Stimulated activated CD8-positive, alpha-beta memory T cell treated with anti-CD3 and anti-CD28 coated beads, Interleukin-4, amount 100 ng/mL, for 1 hour (primary cell): ENCODE measurements at places on chromosomes 7 and 10.

GRCh38 chr7:41918597-41918996 is 215.7 kb upstream of the INHBA start:
- DNase-seq, result no peak

DNA sequence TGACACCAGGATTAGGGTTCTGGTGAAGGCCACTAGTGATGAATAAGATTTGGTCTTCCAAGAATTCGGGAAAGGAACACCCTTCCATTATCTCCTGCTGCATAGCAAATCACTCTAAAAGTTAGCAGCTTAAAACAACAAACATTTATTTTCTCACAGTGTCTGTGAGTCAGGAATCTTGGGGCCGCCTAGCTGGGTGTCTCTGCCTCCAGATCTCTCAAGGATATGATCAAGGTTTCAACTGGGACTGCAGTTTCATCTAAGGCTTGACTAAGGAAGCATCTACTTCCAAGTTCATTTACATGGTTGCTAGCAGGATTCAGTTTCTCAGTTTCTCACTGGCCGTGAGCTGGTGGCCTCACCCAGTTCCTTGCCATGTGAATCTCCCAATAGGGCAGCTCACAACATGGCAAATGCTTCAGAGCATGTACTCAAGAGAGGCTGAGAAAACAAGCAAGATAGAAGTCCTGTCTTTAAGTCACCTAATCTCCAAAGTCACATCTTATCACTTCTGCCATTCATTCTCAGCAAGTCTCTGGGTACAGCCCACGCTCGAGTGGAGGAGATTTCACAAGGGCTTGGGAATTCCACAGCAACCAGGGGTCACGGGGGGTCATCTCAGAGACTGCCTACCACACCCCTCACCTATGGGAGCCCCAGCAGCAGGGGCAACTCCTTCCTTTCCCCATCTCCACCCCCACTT is 26.8 kb downstream of the TLX1 start:
- DNase-seq, result no peak

GRCh38 chr10:5775685-5776084 is 37.5 kb downstream of the GDI2 start:
- peak; percentile 40 for DNase-seq

- no peak for DNase-seq
These were observed 109.0 kb downstream of the EBF3 start for GRCh38 chr10:129854796-129855705.

- no peak for DNase-seq
These were observed 952 bp downstream of the DIP2C start for GRCh38 chr10:688312-689120.

- no peak for DNase-seq
These were observed 613 bp downstream of the USP6NL start for GRCh38 chr10:11610826-11611247.

DNA sequence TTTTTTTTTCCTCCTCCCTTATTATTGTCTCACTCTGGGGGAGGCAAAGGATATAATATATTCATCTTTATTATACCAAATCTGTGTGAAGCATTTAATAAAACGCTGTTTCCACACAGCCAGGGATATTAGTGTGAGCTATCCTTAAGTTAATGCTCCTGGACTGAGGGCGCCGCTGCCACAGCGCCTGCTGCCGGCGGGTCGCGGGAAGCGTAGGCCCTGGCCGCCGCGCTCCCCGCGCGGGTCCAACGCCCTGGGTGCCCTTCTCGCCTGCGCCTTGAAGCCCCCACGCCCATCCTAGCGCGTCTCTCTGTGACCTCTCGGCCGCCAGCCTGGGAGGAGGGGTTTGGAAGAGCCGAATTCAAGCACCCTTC is 9.5 kb upstream of the LBX1 start:
- DNase-seq, result no peak

DNA sequence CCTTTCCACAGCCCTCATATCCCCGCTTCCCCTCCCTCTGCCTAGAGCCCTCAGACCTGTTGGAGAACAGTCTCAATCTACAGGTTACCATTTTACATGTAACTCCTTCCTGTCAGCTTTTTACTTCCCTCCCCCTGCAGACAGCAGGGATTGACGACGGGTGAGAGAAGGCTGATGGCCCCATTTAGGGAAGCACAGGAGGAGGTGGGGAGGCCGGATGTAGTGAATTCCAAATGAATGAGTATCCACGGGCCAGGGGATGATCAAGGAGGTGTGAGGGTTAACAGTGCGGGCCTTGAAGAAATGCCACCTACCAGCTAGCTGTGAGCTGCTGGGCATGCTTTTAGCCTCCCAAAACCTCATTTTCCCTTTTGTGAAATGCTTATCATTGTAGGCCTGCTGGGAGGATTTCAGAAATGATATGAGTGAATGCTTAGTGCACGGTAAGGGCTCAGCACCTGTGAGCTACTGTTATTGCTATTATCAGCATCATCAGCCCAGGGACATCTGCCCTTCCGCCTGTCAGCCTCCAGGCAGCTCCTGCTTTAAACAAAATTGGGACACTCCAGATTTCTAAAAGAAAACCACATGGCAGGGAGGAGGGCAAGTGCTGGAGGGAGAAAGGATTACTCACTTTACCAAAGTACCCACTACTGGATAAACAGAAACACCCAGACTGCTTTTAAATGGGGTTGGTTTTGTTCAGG is 6.5 kb upstream of the NANOS1 start:
- DNase-seq, result no peak

- no peak for DNase-seq
These were observed 116.0 kb downstream of the NPTX2 start for GRCh38 chr7:98733036-98733435.

DNA sequence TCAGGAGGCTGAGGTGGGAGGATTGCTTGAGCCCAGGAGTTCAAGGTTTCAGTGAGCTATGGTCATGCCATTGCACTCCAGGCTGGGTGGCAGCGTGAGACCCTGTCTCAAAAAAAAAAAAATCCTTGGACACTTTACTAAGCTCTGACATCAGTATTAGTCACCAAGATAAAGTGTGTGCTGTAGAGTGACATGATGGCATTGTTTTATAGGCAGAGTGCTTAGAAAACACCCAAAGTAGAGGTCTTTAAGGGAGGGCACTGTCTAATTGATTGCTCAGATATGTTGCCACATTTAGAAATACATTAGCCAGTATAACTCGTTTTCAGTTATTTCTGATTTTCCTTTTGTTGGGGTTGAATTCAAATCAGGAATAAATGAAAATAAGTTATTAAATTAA is 235.9 kb downstream of the REEP3 start:
- DNase-seq, result no peak

DNA sequence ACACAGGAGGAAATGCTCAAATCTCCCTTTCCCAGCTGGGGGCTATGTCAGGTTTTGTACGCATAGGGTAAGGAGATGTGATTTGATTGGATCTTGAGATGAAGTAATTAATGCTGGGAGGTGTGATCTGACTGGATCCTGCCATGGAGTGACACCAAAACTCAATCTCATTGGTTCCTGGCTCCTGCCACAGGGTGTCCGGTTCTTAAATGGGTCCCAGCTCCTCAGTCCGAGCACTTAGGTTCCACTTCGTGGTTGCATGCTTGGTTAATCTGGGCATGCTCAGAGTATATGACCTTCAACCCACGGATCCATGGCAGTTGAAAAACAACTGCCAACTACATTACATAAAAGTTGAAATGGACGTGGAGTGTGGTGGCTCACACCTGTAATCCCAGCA is 3.1 kb upstream of the ZNF12 start:
- no peak for DNase-seq

GRCh38 chr7:128737441-128737840 is 1.7 kb upstream of the CALU start:
- DNase-seq, result no peak

DNA sequence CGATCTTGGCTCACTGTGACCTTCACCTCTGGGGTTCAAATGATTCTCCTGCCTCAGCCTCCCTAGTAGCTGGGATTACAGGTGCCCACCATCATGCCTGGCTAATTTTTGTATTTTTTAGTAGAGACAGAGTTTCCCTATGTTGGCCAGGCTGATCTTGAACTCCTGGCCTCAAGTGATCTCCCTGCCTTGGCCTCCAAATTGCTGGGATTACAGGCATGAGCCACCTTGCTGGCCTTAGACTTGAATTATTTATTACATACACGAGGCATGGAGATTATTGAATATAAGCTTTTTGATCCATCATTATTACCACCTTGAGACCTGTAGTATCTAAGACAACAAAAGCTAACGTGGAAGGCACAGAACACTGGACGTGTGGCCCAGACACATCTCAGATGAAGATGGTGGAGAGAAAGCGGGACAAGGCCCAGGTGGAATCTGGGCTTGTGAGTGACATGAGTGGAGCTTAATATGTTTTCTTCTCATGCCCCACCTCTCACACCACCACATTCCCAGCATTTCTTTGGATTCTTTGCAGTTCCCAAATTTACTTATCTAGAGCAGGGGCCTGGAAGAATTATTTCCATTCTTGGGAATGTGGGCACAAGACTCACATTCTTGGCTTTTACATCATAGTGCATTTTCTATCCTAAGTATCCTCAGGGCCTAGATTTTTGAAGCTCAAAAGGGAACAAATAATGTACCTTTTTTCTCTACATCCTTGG is 76.6 kb downstream of the SUGCT start:
- DNase-seq, result no peak

GRCh38 chr7:47965456-47965855 is 14.0 kb downstream of the HUS1 start:
- DNase-seq, result no peak

- no peak for DNase-seq
These were observed 57.8 kb upstream of the MSRB2 start for GRCh38 chr10:23037561-23037960.

DNA sequence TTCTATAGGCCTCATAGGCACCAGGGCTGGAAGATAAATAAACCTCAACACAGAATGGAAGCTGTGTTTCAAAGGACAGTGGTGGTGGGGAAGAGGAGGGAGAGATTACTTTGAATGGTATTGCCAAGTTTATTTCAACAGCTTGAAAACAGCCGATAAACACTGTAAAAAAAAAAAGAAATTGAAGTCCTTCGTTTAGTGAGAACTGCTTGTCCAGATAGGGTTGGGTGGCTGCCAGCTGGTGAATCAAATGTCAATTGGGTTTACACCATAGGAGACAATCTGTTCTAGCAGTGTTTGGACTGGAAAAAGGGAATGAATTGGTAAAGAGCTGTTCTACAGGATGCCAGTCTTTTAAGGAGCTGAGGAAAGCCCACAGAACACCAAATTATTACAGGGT is 254.8 kb downstream of the PHF14 start:
- no peak for DNase-seq

DNA sequence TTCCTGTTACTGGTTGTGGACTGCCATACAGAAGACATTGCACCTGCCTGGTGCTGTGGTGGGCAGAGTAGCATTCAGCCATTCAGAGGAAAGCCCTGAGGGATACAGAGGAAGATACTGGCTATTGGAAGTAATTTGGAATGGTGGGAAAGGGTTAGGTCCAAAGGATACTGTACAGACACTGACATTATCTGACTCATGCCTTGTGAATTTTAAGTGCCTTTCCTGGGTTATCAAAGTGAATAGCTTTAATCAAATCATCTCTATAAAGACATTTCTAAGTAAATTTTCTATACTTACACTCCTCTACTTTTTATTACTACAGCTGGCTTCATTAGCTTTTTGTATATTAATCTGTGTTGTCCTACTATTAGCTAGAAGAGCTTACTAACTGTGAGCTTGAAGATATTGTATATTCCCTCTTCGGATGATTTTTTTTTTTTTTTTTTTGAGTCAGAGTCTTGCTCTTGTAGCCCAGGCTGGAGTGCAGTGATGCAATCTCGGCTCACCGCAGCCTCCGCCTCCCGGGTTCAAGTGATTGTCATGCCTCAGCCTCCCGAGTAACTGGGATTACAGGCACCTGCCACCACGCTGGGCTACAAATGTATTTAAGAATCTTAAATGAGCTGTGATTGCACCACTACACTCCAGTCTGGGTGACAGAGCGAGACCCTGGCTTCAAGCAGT is 186.5 kb downstream of the ADK start:
- no peak for DNase-seq

GRCh38 chr10:126568809-126569385 is 101.6 kb downstream of the C10orf90 start:
- no peak for DNase-seq

GRCh38 chr10:123284022-123284421 is 129.8 kb downstream of the BUB3 start:
- no peak for DNase-seq

DNA sequence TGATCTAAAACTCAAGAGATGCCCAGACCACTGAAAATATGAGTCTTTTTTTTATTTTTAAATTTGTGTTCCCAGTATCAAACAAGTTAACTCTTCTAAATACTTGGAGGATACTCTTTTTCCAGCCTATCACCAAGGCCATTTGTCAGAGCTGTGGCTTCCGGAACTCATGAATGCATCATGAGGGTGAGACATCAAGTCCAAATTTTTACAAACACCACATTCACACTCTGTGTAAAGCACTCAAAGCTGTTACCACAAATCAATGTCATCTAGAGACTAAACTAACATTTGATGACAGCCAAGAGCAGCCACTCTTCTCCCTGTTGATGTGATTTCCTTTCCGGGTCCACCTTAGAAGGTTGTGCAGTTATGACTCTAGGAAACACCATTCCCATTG is 43.8 kb upstream of the ARID5B start:
- no peak for DNase-seq

- DNase-seq, result no peak
These were observed 3.4 kb downstream of the ADCYAP1R1 start for GRCh38 chr7:31055471-31055870.

DNA sequence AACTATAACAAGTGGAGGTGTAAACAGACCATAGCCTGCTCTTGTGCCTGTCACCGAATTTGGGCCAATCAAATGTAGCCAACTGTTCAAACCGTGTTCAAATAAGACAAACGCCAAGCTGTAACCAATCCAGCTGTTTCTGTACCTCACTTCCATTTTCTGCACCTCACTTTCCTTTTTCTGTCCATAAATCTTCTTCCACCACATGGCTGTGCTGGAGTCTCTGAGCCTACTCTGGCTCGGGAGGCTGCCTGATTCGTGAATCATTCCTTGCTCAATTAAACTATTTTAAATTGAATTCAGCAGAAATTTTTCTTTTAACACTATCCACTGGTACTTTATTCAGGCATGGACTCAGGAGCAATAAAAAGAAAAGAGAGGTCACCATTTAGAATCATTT is 29.9 kb upstream of the COL1A2 start:
- no peak for DNase-seq

GRCh38 chr10:70849582-70850016 is 33.9 kb downstream of the SGPL1 start:
- DNase-seq, result no peak

GRCh38 chr10:44245601-44245938 is 139.3 kb downstream of the CXCL12 start:
- DNase-seq, result no peak
